ENCODE measurements at places on chromosomes 13 and 19. TPM values are rescaled to one million over a fixed set of nuclear protein-coding genes. Genes with fewer than 3 reads are reported as not detected.

DNA sequence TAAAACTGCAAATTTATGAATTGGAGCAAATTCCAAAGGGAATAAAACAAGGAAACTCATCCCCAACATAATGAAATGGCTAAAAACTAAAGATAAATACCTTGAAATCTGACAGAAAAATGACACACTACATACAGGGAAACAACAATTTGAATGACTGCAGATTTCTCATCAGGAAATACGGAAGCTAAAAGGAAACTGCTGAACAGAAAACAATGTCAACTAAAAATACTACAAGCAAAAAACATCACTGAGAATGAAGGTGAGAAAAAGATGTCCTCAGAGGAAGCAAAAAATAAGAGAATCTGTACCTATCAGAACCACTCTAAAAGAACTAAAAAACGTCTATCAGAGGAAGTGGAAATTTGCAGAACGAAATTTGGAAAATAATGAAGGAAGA, 39.5 kb downstream of the ZSWIM9 start:
- DNase-seq: no peak

- DNase-seq: peak; percentile 100
Observed at GRCh38 chr19:38683393-38684077, 36.1 kb downstream of the ACTN4 start.

GRCh38 chr19:8592231-8593009, 15.2 kb upstream of the MYO1F start:
- no peak for DNase-seq

ANGPTL8 gene
- not detected for total RNA-seq

HSPB6 gene
- total RNA-seq: 0.10 TPM

OR7D2 gene
- total RNA-seq: not detected

Data from foreskin keratinocyte (primary cell).